ENCODE measurements at places on chromosomes 7 and 10.

- DNase-seq: no peak
Measured at GRCh38 chr10:123494301-123494808, 171.8 kb upstream of the GPR26 start.

- no peak for DNase-seq
Measured at GRCh38 chr10:132627666-132628531, 90.3 kb downstream of the INPP5A start.

GRCh38 chr7:22759721-22760120 is 32.7 kb downstream of the IL6 start:
- no peak for DNase-seq

DNA sequence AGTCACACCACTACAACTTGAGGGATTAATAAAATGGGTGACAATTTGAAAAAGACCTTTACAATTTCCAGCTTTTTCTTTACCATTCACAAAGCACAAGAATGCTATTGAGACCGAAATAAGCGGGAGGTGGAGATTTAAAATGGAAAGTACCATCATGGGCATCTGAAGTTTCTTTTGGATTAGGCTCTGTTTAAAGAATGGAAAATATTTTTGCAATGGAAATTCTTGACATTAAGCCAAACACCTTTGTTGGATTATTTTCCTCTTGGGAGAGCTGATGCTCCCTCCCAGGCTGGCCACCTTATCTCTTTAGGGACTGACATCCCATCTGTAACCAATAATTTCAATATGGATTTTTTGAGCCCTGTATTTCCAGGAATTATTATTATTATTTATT is 62.5 kb downstream of the BPGM start:
- DNase-seq: no peak

DNA sequence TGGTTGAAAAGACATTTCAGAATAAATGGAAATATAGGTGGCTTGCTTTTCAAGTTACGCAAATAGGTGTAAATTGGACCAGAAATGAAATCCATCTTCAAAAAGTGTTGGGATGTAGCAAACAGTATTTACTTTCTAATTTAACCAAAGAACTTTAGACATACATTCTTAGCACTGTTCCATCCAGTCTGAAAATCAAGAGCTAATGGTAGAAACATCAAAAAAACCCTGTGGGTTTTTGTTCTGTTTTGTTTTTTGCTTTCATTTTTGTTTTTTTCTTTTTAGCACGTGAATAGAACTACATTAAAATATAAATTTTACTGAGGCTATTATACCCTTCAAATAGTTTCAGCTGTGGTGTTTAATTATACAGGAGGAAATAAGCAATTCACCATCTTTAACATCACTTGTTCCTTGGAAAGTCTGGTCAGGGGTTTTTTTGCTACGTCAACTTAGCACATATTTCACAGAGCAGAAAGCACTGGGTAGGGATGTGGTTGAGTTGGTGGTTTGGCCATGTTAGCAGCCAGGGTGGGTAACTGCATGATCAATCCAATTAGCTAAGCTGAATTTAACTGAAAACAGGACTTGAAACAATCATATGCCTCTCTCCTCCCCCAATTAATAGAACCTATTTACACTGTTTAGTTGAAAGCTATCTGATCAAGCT is 275.4 kb upstream of the PFKP start:
- peak; percentile 1 for DNase-seq

DNA sequence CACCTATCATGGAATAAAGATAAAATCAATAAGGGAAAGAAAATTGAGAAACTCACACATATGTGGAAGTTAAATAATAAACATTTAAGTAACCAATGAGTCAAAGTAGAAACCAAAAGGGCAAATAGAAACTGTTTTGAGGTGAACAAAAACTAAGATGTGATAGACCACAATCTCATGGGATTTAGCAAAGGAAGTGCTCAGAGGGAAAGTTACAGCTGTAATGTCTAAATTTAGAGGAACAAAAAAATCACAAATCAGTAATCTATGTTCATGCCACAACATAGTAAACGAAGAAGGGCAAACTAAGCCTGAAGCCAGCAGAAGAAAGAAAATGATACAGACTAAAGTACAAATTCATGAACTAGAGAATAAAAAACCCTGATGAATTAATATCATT is 16.3 kb downstream of the CYP3A4 start:
- DNase-seq: no peak

DNA sequence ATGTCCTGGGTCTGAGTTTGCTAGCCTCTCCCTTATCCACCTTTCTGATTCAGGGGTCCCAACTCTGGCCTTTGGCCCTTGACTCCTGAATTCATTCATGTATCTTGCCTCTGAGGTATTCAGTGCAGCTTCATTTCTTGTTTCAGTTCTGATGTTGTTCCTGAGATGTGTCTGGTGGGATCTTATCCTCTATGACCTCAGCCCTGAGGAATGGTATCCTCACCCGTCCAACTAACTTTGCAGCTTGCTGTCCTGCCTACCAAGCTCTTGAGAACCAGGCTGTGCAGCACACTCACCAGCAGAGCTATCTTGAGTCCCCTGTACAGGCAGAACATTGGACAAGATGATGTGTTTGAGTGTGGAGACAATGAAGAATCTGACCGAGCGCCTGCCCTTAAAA is 13.8 kb downstream of the SUFU start:
- no peak for DNase-seq

GRCh38 chr10:100535338-100535714 is 417 bp upstream of the HIF1AN start:
- DNase-seq: no peak

GRCh38 chr10:74165530-74165901 is 14.5 kb downstream of the ADK start:
- DNase-seq: no peak

- no peak for DNase-seq
Measured at GRCh38 chr7:95646350-95646749, 50.0 kb upstream of the PDK4 start.

DNA sequence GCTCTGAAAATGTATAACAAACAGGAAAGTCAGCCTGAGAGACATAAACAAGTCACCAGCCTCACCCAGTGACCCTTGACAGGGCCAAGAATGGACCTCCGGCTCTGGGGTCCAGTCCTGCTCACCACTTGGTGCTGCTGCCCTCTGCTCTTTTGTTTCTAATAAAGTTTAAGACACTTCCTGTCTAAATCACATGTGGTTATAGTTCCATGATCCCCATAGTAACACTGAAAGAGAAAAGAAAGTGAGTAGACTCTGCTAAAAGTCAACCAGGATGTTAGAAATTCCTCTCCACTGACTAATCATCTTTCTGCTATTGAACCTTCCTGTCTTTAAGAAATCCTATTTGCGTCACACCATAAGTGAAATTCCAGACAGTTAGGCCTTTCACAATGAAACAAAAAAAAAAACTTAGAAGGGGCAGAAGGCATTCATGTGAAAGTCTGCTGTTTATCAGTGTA is 179.2 kb upstream of the BET1 start:
- DNase-seq: no peak

Measured in CD4-positive, alpha-beta T cell treated with Interferon alpha-2 for 1 hour (primary cell).